ENCODE measurements at places on chromosomes 12 and 14. TPM values are rescaled to one million over a fixed set of nuclear protein-coding genes. Genes with fewer than 3 reads are reported as not detected.

Gene SPRYD3
- total RNA-seq = 125 TPM

DNA sequence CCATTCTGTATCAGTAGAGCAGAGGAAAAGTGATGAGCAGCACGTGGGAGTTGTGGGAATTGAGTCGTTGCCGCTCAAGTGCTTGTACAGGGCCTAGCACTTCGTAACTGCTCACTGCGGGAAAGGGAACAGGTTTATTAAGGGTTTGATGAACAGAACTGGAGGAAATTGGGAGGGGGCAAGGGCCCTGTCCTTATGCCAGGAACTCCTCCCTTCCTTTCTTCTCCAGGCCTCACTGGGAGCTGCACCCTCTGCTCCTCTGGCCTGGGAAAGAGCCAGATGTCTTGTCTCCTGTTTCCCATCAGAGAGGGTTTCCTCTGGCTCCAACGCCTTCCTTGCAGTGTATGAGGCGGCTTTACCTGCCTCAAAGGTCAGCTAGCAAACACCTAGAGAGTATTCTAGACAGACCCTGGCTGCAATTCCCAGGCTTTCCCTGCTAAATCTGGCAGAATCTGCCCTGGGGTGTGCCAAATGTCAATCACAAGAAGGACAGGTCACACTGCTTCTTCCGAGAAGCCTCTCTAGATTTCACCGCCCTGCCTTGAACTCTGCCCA lies 78.4 kb downstream of the NTF3 start:
- DNase-seq = no peak
- H3K27me3 ChIP-seq = peaks cover 7% of the 10 kb centered on the region
- H3K4me3 ChIP-seq = no peak overlapping the region
- H3K4me1 ChIP-seq = peaks cover 19% of the 10 kb centered on the region
- H3K27ac ChIP-seq = no peak overlapping the region

DNA sequence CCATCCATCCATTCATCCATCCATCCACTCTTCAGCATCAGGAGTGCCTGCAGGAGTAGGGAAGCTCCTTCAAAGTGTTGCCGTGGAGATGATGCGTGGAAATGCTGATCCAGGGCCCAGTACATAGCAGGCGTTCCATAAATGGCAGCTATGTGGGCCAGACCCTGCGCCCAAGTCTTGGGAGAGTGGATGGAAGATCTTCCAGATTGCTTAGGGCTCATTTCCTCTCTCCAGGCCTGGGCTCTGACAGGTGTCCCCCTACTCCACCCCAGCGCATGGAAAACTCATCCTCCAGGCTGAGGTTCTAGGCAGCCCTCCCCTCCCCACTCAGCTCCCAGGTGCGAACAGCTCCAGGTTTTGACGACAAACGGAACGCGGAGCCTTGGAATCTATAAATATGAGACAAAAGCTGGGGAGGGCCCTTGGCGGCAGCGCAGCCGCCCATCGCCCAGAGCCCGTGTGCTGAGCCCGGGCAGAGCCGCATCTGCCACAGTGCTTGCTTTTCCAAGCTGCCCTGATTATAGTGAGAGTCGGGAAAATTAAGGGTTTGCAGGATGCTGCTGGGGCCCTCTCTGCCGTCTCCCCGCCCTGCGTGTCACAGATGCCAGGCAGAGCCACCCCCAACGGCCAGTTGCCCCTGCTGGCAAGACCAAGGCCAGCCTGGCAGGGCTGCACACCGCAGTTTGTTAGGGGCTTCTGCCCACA lies 1.6 kb downstream of the BEGAIN start:
- H3K4me1 ChIP-seq = peaks cover 19% of the 10 kb centered on the region
- DNase-seq = no peak
- peaks cover 13% of the 10 kb centered on the region for H3K27me3 ChIP-seq
- no peak overlapping the region for H3K4me3 ChIP-seq

Gene NKX2-1
- not detected for total RNA-seq

- no peaks in the 10 kb centered on the region for H3K36me3 ChIP-seq
- no peak overlapping the region for H3K27ac ChIP-seq
- no peak overlapping the region for H3K4me3 ChIP-seq
- DNase-seq = peak; percentile 34
These were observed 167.6 kb downstream of the ANO2 start for GRCh38 chr12:5777451-5777850.

DNA sequence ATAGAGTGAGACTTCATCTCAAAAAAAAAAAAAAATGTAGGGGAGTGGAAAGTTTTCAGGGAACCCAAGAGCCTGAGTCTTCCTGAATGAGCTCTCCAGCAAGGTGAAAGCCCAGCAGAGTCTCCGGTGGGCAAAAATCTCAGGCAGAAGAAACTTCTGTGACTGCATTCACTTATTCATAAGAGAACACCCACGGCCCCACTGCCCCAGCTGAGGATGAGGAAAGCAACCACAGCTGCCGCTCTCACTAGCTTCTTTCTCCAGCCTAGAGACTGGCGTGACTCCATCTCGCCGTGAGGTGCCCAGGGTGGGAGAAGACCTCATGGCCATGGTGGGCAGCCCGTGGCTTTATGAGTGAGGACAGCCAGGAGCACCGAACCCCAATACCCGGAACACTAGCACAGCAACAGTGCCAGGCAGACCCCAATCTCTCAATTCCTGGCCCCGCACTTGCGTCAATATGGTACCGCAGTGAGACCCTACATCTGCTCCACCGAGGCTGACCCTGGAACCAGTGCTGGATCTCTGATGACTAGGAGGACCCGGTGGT lies 29.7 kb upstream of the DYNC1H1 start:
- H3K4me3 ChIP-seq = no peak overlapping the region
- H3K27ac ChIP-seq = no peak overlapping the region
- DNase-seq = no peak
- H3K36me3 ChIP-seq = no peaks in the 10 kb centered on the region
- H3K27me3 ChIP-seq = no peaks in the 10 kb centered on the region
- no peaks in the 10 kb centered on the region for H3K4me1 ChIP-seq

GRCh38 chr14:95886366-95887056 lies 9.9 kb downstream of the TUNAR start:
- no peak overlapping the region for H3K27ac ChIP-seq
- H3K27me3 ChIP-seq = peaks cover 42% of the 10 kb centered on the region
- DNase-seq = no peak
- no peaks in the 10 kb centered on the region for H3K4me1 ChIP-seq
- no peaks in the 10 kb centered on the region for H3K36me3 ChIP-seq

GRCh38 chr14:68968051-68968450 lies 11.1 kb downstream of the ACTN1 start:
- peaks cover 11% of the 10 kb centered on the region for H3K36me3 ChIP-seq
- no peak for DNase-seq
- peaks cover 100% of the 10 kb centered on the region for H3K4me1 ChIP-seq
- peak overlapping the region; percentile 97 for H3K27ac ChIP-seq
- no peaks in the 10 kb centered on the region for H3K27me3 ChIP-seq

DNA sequence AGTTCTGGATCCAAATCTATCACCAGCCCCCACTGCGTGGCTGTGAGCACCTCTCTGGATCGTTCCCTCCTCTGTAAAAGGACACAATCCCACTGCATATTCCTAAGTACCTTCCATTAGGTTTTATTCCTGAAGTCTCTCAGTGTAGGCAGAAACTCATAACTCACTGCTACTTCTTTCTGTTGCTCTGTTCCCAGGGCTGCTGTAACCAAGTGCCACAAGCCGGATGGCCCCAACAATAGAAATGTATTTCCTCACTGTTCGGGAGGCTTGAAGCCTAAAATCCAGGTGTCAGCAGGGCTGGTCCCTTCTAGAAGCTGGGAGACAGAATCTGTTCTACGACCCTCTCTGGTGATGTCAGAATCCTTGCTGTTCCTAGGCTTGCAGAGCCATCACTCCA lies 24.9 kb downstream of the FOXN3 start:
- no peaks in the 10 kb centered on the region for H3K36me3 ChIP-seq
- no peak for DNase-seq
- peaks cover 83% of the 10 kb centered on the region for H3K4me1 ChIP-seq
- H3K27ac ChIP-seq = peak overlapping the region; percentile 64

Gene LTBR
- total RNA-seq = 141 TPM

Gene KIF5A
- 2.1 TPM for total RNA-seq

DNA sequence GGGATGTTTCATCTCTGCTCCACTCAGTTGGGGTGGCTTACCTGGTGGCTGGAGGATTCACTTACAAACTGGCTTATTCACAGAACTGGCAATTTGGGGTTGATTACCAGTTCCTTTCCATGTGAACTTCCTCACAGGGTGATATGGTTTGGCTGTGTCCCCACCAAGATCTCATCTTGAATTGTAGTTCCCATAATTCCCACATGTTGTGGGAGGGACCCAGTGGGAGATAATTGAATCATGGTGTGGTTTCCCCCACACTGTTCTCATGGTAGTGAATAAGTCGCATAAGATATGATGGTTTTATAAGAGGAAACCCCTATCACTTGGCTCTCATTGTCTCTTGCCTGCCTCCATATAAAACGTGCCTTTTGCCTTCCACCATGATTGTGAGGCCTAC lies 26.9 kb upstream of the IGF1 start:
- H3K27ac ChIP-seq = no peak overlapping the region
- no peak for DNase-seq
- no peaks in the 10 kb centered on the region for H3K27me3 ChIP-seq
- no peak overlapping the region for H3K4me3 ChIP-seq

DNA sequence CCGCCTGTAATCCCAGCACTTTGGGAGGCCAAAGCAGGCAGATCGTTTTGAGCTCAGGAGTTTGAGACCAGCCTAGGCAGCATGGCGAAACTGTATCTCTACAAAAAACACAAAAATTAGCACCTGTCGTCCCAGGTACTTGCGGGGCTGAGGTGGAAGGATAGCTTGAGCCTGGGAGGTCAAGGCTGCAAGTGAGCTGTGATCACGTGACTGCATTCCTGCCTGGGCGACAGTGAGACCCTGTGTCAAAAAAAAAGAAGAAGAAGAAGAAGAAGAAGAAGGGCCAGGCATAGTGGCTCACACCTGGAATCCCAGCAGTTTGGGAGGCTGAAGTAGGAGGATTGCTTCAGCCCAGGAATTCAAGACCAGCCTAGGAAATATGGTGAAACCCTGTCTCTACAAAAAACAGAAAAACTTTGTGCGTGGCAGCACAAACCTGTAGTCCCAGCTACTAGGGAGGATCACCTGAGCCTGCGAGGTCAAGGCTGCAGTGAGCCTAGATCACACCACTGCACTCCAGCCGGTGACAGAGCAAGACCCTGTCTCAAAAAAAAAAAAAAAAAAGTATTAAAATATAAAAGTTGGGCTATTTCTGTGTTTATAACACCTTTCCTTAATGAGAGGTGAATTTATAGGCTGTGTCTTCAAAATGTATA lies 15.5 kb downstream of the RXYLT1 start:
- H3K4me3 ChIP-seq = no peak overlapping the region
- DNase-seq = no peak
- H3K36me3 ChIP-seq = peaks cover 8% of the 10 kb centered on the region
- H3K27ac ChIP-seq = no peak overlapping the region
- no peaks in the 10 kb centered on the region for H3K27me3 ChIP-seq

DNA sequence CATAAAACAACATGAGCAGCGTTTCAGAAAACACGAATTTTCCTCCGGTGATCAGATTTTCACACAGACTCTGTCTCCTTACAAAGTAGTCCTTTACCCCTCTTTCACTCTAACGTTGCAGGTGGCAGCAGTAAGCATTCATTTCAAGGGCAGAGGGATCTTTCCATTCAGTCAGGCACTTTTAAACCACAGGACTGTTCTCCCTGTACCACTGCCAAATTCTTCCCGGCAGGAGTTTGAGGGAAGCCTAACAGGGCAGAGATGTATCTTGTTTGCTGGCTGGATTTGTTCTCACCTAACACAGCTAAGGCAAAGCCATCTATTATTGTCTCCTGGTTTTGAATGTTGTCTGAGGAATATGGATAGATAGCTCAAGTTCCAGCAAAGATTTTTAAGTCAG lies 1187.3 kb upstream of the SEL1L start:
- H3K27me3 ChIP-seq = no peaks in the 10 kb centered on the region
- H3K27ac ChIP-seq = no peak overlapping the region
- no peaks in the 10 kb centered on the region for H3K36me3 ChIP-seq
- H3K4me3 ChIP-seq = no peak overlapping the region
- peaks cover 10% of the 10 kb centered on the region for H3K4me1 ChIP-seq

Gene TMEM229B
- 2.0 TPM for total RNA-seq

Gene TIGAR
- total RNA-seq = 7.3 TPM

- H3K4me1 ChIP-seq = no peaks in the 10 kb centered on the region
- no peak overlapping the region for H3K4me3 ChIP-seq
- DNase-seq = no peak
These were observed 525.4 kb downstream of the GALC start for GRCh38 chr14:87467578-87467977.

DNA sequence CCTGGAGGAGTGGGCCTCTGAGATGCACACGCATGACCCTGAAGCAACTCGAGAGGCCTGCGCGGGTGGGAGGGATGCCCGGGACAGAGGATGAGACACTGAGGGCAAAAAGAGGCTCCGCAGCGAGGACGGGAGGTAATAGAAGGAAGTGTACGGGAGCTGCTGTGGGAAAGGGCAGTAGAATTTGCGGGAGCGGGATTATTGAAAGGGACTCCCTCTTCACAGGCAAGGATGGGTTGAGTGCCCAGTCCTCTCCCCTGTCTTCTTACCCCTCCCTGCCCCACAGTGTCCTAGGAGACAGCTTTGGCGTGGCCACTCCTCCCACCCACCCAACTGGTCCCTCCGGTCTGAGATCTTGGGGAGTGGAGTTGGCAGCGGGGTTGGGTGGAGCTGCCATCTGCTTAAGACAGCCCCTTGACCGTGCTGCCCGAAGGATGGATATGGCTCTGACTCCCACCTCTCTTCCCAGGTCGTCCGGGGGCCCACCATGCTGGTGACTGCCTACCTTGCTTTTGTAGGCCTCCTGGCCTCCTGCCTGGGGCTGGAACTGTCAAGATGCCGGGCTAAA lies 15.7 kb upstream of the ESPL1 start:
- peaks cover 28% of the 10 kb centered on the region for H3K36me3 ChIP-seq
- peak overlapping the region; percentile 88 for H3K27ac ChIP-seq
- peaks cover 24% of the 10 kb centered on the region for H3K4me1 ChIP-seq

DNA sequence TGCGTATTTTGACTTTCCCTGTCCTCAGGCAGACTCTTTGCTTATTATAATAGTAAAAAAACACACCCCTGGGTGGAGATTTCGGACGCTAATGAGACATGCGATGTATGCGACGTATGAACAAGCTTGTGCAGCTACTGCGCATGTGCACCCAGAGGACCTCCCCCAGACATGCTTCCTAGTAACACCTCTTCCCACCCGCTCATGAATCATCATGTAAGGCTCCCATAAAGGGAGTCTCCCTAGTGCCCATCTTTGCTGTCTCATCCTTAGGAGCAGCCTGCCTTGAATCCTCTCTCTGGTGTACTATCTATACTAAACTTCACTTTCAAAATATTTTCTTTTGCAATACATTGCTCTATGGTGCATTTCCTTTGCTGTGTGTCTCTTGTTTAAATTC lies 210.1 kb downstream of the TMEM132D start:
- no peak overlapping the region for H3K4me3 ChIP-seq
- H3K27me3 ChIP-seq = no peaks in the 10 kb centered on the region
- no peak overlapping the region for H3K27ac ChIP-seq
- no peak for DNase-seq
- no peaks in the 10 kb centered on the region for H3K36me3 ChIP-seq
- peaks cover 7% of the 10 kb centered on the region for H3K4me1 ChIP-seq
